NCI-H187 treated with DMSO at 0.1 percent for 48 hours (cell line): ENCODE measurements at places on chromosomes 11 and 22.

- no peak for DNase-seq
Measured at GRCh38 chr11:10743354-10744000, 7.6 kb upstream of the CTR9 start.

DNA sequence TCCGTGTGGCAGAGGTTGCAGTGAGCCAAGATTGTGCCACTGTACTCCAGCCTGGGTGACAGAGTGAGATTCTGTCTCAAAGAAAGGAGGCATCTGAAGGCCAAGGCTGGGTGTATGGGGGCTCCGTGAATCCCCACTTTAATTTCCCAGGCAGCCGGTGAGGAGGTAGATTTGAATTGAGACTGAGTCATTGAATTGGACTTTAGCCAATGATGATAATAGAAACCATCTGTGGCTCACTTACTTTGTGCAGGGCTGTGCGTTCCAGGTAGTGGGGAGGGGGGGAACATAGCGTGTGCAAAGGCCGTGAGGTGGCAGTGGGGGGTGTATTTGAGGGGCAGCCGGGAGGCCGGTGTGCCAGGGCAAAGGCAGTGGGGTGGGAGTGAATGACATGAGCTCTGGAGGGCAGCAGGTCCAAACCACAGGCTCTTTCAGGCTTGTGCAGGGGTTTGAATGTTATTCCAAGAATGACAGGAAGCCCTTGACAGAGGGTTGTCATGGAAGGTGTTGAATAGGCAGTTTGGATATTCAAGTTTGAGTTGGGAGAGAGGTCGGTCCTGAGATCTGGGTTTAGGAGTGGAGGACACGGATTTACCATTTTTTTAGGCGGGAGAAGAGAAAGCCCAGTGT, 6.1 kb downstream of the ARHGAP8 start:
- DNase-seq = no peak

DNA sequence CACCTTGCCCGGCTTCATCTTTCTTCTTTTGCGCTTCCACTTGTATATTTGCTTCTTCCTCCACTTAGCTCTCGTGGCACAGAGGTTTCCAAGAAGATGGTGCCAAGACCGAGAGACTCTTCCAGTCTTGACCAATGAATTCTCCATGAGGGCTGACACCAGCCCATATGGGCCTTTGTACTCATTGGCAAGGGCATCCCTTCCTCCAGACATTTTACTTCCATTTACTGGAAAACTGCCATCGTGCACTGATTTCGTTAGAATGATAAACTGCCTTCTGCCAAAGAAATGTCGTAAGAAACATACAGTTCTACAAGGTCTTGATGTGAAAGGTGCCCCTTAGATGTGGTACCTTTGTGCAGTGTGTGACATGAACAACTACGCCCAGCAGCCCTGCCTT, 4.7 kb upstream of the MIEF1 start:
- no peak for DNase-seq

DNA sequence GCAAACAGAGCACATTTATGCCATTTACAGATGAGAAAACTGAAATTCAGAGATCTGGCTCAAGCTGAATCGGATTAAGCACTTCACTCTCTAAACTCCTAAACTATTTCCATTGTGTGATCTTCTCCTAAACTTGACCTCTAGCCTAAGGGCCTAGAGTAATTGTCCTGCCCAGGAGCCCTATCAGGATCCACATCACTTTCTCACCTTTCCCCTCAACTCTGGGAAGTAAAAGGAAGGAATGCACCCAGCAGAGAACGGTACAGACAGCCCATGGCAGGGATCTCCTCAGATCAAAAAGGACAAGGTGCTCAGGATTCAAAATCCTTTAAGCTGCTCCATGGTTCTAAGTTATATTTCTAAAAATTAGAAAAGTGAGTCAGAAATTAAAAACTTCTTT, 102.7 kb downstream of the ABTB2 start:
- DNase-seq = no peak

- peak; percentile 35 for DNase-seq
Measured at GRCh38 chr11:42407341-42407740, 904.5 kb upstream of the API5 start.

DNA sequence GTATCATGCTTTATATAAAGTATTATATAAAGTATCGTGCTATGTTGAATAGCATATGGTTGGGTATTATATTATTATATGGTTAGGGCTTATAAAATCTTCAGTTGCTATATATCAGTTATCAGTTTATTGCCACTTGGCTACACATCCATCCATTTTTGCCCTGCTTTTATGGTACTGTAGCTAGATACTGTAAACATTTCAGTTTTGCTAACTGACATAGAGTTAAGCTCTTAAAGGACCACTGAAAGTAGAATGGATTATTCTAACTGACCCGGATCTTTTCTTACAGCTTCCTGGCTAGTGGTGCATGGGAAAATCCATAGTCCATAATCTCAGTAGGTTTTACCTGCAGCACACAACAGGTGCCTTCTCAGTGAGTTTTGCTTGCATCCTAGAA, 405.3 kb upstream of the LUZP2 start:
- no peak for DNase-seq

DNA sequence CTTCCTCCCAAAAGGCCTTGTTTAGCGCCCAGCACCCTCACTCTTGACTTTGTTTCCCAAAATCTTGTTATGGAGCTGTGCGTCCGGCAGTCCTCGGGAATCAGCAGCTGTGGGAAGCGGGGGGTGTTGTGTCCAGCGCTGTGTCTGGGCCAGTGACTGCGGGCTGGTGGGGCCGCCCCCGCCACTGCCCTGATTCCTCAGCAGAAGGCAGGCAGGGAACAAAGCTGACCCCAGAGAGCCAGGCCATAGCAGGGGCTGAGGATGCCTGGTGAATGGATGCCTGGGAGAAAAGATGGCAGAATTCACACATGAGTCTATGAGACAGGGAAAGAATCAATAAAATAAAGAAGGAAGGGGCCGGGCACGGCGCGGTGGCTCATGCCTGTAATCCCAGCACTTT, 2.5 kb downstream of the APOBEC3C start:
- DNase-seq = no peak
